ENCODE measurements at places on chromosomes 6 and 20. TPM values are rescaled to one million over a fixed set of nuclear protein-coding genes. Genes with fewer than 3 reads are reported as not detected.

DNA sequence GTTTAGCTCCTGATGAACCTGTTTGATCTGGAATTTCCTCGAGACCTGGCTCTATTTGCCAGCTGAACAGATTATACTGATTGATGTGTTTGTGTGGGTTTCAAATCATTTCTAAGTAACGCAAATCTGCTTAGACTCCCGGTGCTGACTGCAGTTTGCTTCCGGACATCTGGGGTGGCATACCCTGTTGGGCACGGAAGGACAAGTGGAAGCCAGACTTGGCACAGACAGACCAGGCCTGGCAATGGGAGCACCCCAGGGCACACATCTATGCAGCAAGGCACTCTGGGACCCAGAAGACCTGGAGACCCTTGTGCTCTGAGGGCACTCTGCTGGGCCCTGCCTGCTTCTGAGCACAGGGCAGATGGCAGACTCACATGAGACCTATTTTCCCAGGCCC, 433.7 kb upstream of the CHD6 start:
- H3K27ac ChIP-seq, result no peak overlapping the region
- H3K27me3 ChIP-seq, result no peaks in the 10 kb centered on the region
- H3K4me1 ChIP-seq, result no peaks in the 10 kb centered on the region
- no peak for DNase-seq
- no peaks in the 10 kb centered on the region for H3K36me3 ChIP-seq
- no peak overlapping the region for H3K4me3 ChIP-seq

- H3K4me3 ChIP-seq, result no peak overlapping the region
- no peak overlapping the region for H3K27ac ChIP-seq
- no peaks in the 10 kb centered on the region for H3K4me1 ChIP-seq
- H3K36me3 ChIP-seq, result no peaks in the 10 kb centered on the region
- H3K27me3 ChIP-seq, result no peaks in the 10 kb centered on the region
Measured at GRCh38 chr6:127886603-127887002, 14.3 kb downstream of the THEMIS start.

- peaks cover 13% of the 10 kb centered on the region for H3K4me1 ChIP-seq
- no peaks in the 10 kb centered on the region for H3K36me3 ChIP-seq
- no peaks in the 10 kb centered on the region for H3K27me3 ChIP-seq
- H3K4me3 ChIP-seq, result no peak overlapping the region
- H3K27ac ChIP-seq, result no peak overlapping the region
- DNase-seq, result no peak
Measured at GRCh38 chr20:50724112-50724725, 7.2 kb upstream of the PARD6B start.

The SEL1L2 gene
- not detected for total RNA-seq

The TRAPPC3L gene
- total RNA-seq, result 0.19 TPM

DNA sequence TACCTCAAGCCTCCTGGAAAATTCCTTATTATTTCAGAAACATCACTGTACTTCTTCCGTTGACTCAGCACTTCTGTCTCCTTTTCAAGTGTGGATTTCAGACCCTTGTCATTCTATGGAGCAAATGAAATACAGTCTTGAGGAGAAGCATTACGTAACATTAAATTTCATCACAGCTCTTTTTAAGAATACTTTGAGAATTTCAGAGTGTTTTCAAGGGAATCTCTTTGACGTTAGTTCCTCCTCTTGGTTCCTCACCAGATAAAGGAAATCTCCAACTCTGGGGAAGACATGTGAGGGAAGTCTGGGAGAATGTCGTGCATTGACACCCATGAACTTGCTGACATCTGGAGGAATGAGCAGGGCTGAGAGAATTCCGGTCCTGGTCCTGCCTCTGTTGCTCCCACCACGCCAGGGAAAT, 32.3 kb downstream of the UST start:
- no peak for DNase-seq
- H3K27ac ChIP-seq, result no peak overlapping the region
- no peaks in the 10 kb centered on the region for H3K27me3 ChIP-seq
- H3K4me1 ChIP-seq, result peaks cover 27% of the 10 kb centered on the region
- no peak overlapping the region for H3K4me3 ChIP-seq
- no peaks in the 10 kb centered on the region for H3K36me3 ChIP-seq

DNA sequence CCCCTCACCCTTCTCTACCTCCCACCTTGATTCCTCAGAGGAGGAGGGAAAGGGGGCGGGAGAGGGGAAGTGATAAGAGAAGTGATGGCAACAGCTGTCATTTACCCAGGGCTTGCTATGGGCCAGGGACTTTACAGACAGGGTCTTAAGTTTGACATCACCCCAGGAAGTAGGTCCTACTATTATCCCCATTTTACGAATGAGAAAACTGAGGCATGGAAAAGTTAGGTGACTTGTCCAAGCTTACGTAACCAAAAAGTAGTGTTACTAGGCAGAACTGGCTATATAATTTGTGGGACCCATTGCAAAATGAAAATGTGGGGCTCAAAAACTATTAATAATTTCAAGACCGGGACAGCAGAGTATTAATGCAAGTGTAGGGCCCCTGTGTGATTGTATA, 10.5 kb upstream of the FANCE start:
- H3K36me3 ChIP-seq, result no peaks in the 10 kb centered on the region
- no peak for DNase-seq
- no peak overlapping the region for H3K4me3 ChIP-seq
- no peaks in the 10 kb centered on the region for H3K27me3 ChIP-seq

- no peaks in the 10 kb centered on the region for H3K27me3 ChIP-seq
- H3K4me1 ChIP-seq, result peaks cover 9% of the 10 kb centered on the region
- H3K36me3 ChIP-seq, result no peaks in the 10 kb centered on the region
- no peak overlapping the region for H3K4me3 ChIP-seq
- no peak for DNase-seq
Measured at GRCh38 chr20:17519606-17520285, 11.4 kb downstream of the BFSP1 start.

The SIRPG gene
- total RNA-seq, result not detected

- H3K36me3 ChIP-seq, result no peaks in the 10 kb centered on the region
- H3K27ac ChIP-seq, result no peak overlapping the region
- H3K4me1 ChIP-seq, result no peaks in the 10 kb centered on the region
- no peak overlapping the region for H3K4me3 ChIP-seq
Measured at GRCh38 chr20:52953020-52953419, 19.1 kb upstream of the TSHZ2 start.

GRCh38 chr6:40585651-40586269, 1.4 kb downstream of the LRFN2 start:
- H3K27me3 ChIP-seq, result peaks cover 36% of the 10 kb centered on the region
- H3K4me1 ChIP-seq, result peaks cover 17% of the 10 kb centered on the region
- no peak for DNase-seq
- H3K36me3 ChIP-seq, result no peaks in the 10 kb centered on the region
- no peak overlapping the region for H3K27ac ChIP-seq

GRCh38 chr6:25637960-25638434, 14.0 kb upstream of the SCGN start:
- no peaks in the 10 kb centered on the region for H3K4me1 ChIP-seq
- no peak overlapping the region for H3K4me3 ChIP-seq
- H3K27ac ChIP-seq, result no peak overlapping the region
- peaks cover 45% of the 10 kb centered on the region for H3K27me3 ChIP-seq
- no peak for DNase-seq
- H3K36me3 ChIP-seq, result no peaks in the 10 kb centered on the region

The RAET1E gene
- total RNA-seq, result not detected

The PRDM13 gene
- not detected for total RNA-seq

DNA sequence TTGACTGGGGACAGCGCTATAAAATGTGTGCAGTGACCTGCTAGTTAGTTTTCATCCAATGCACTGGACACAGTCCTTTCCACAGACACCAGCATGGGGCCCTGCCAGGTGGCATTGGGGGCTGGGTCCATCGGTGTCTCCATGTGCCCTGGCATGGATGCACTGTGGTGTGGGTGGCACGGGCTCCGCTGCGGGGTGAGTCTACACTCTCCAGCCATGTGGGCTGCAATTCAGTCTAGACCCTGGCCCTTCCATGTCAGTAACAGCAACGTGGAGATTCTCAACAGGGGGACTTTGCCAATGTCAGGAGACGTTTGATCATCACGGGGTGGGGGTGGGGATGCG, 100.0 kb downstream of the RAMACL start:
- no peak for DNase-seq
- H3K27me3 ChIP-seq, result no peaks in the 10 kb centered on the region
- peaks cover 39% of the 10 kb centered on the region for H3K36me3 ChIP-seq
- peaks cover 22% of the 10 kb centered on the region for H3K4me1 ChIP-seq
- H3K27ac ChIP-seq, result no peak overlapping the region
- H3K4me3 ChIP-seq, result no peak overlapping the region

GRCh38 chr20:19272976-19273654, 60.7 kb downstream of the SLC24A3 start:
- DNase-seq, result no peak
- peaks cover 2% of the 10 kb centered on the region for H3K36me3 ChIP-seq
- no peak overlapping the region for H3K27ac ChIP-seq
- H3K4me3 ChIP-seq, result no peak overlapping the region

DNA sequence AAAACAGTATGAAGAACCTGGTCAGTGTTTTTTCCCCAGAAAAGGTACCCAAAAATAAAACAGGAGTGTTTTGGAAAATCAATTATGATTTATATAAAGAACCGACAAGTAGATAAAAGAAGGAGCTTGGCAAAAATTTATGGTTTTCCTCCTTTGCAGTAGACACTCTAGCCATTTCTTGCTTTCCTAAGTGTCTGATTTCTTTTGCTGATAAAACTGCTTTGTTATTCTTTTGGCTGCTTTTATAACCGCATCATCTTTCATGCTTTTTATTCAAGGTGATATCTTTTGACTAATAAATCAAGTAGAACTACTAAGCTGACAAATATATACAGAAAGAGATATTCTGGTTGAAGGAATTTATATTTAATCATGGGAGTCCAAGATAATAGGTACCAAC, 16.6 kb downstream of the ATG5 start:
- peak overlapping the region; percentile 50 for H3K27ac ChIP-seq
- H3K36me3 ChIP-seq, result peaks cover 14% of the 10 kb centered on the region
- no peak overlapping the region for H3K4me3 ChIP-seq
- H3K4me1 ChIP-seq, result peaks cover 49% of the 10 kb centered on the region

DNA sequence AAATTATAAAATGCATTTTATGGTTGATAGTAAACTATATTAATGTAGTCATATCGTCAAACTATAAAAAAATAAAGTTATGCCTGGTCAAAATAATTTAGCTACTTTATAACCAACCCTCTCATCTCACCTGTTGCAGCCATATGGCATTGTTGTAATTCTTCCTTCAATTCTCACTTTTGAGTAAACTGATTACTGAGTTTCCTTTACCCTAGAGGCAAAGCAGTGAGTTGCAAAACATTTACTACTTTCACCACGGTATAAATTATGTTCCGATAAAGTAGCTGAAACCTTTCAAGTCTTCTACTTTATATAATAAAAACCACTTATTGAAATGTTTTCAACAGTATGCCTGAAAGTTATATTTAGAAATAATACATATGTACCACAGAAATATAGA, 113.8 kb downstream of the AHI1 start:
- no peaks in the 10 kb centered on the region for H3K27me3 ChIP-seq
- H3K4me3 ChIP-seq, result no peak overlapping the region
- H3K36me3 ChIP-seq, result no peaks in the 10 kb centered on the region
- H3K27ac ChIP-seq, result no peak overlapping the region

The NANP gene
- total RNA-seq, result 6.8 TPM

DNA sequence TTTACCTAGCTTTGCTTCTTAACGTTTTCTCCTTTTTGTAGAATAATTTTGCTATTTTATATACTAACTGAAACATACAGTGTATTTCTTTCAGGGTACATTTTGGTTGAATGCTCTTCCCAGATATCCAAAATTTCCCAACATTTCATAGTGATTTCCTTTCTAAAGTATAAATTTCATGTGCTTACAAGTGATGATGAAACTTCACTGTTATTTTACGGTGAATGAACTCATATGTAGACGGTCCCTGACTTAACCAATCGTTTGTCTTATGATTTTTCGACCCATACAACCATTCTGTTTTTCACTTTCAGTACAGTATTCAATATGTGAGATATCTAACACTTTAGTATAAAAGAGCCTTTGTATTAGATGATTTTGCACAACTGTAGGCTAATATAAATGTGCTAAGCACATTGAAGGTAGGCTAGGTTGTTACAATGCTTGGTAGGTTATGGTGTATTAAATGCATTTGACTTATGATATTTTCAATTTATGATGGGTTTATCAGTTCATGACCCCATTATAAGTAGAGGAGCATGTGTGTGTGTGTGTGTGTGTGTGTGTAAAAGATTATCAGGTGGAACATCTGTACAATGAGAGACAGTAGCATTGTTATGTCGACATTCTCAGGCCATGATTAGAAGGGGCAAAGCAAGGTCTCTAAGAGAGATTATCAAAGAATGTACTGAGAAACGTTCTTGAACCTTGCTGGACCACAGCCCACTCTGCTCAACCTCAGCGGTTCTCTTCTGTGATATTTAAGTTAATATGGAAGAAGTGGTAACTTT, 20.9 kb downstream of the HIVEP1 start:
- peaks cover 46% of the 10 kb centered on the region for H3K4me1 ChIP-seq
- peaks cover 22% of the 10 kb centered on the region for H3K36me3 ChIP-seq
- H3K27me3 ChIP-seq, result no peaks in the 10 kb centered on the region
- no peak overlapping the region for H3K4me3 ChIP-seq
- no peak for DNase-seq
- peak overlapping the region; percentile 61 for H3K27ac ChIP-seq

DNA sequence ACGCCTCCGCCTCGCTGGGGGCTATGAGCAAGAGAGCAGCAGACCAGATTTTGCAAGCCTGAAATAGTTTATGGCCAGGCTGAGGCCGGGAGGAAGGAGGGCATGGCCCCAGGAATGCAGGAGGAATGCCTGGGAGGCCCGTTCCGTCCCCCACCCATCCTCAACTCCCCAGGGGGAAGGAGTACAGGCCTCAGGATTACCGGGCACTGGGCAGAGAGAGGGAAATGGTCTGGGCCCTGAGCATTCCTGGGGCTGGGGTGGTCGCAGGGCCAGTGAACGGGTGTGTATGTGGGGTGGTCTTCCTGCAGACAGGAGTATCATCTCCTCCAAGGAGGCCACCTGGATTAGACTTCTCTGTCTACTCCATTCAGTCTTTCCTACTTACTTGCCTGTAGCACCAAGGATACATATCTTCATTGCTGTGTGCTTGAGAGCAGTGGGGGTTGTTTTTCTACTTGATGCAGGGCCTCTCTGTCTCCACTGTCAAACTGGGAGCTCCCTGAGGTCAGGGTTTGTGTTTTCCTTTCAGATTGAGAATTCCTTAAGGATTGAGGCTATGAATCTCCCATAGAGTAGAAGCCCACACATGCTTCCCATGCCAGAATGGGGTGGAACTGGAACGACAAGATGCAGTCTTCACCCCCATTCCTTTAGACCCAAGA, 81.3 kb downstream of the VEGFA start:
- peak overlapping the region; percentile 80 for H3K27ac ChIP-seq
- no peak for DNase-seq
- H3K36me3 ChIP-seq, result no peaks in the 10 kb centered on the region

DNA sequence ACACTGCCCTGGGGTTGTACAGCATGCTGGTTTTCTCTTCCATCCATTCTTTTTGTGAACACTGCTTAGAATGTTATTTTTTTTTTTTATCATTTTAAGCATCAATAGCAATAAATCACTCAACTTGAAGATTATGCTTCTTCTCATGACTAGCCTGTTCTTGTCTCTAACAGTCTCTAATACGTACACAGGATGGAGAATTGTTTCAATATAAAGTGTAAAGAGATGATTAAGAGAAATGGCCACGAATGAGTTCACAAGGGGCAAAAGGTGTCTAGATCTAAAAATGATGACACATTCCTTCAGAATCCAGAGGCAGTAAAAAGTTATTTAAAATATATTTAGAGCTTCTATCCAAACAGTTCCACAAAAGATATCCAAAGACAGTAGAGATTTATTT, 390.2 kb downstream of the HDGFL1 start:
- H3K4me3 ChIP-seq, result no peak overlapping the region
- peaks cover 3% of the 10 kb centered on the region for H3K36me3 ChIP-seq
- H3K27me3 ChIP-seq, result no peaks in the 10 kb centered on the region
- peaks cover 13% of the 10 kb centered on the region for H3K4me1 ChIP-seq
- H3K27ac ChIP-seq, result no peak overlapping the region
